ENCODE measurements at places on chromosomes 12 and 14. TPM values are rescaled to one million over a fixed set of nuclear protein-coding genes. Genes with fewer than 3 reads are reported as not detected.

OR11G2 gene
- total RNA-seq: not detected

TMPRSS12 gene
- total RNA-seq: not detected

DNAI7 gene
- 0.16 TPM for total RNA-seq

DBX2 gene
- total RNA-seq: not detected

PRB2 gene
- not detected for total RNA-seq

ITGA7 gene
- 2.2 TPM for total RNA-seq

PROX2 gene
- not detected for total RNA-seq

RHOJ gene
- total RNA-seq: not detected

YEATS4 gene
- total RNA-seq: 33.4 TPM

PLEKHD1 gene
- not detected for total RNA-seq

PLEKHA5 gene
- 6.7 TPM for total RNA-seq

KRT2 gene
- not detected for total RNA-seq

SLC10A1 gene
- total RNA-seq: not detected

LUM gene
- 0.21 TPM for total RNA-seq

AQP6 gene
- total RNA-seq: not detected

ST8SIA1 gene
- not detected for total RNA-seq

RNFT2 gene
- 2.8 TPM for total RNA-seq

RASAL1 gene
- total RNA-seq: 0.17 TPM

CMTM5 gene
- total RNA-seq: not detected

E2F7 gene
- 8.2 TPM for total RNA-seq

MAGOHB gene
- total RNA-seq: 79.8 TPM

CLEC1A gene
- not detected for total RNA-seq

NRXN3 gene
- total RNA-seq: 1.0 TPM

TSPAN19 gene
- total RNA-seq: not detected

MYH6 gene
- 0.02 TPM for total RNA-seq

MIPOL1 gene
- total RNA-seq: 3.3 TPM

TRHDE gene
- not detected for total RNA-seq

PMCH gene
- not detected for total RNA-seq

FKBP3 gene
- total RNA-seq: 120 TPM

DHH gene
- not detected for total RNA-seq

KIF5A gene
- 0.18 TPM for total RNA-seq

ETV6 gene
- 3.7 TPM for total RNA-seq

CPM gene
- total RNA-seq: 5.3 TPM

EFS gene
- total RNA-seq: not detected

RD3L gene
- total RNA-seq: not detected

SLC2A13 gene
- 4.0 TPM for total RNA-seq

AQP2 gene
- total RNA-seq: not detected

EMP1 gene
- total RNA-seq: 156 TPM

GPR135 gene
- total RNA-seq: 0.70 TPM

GPRC5A gene
- total RNA-seq: 273 TPM

LRRC10 gene
- total RNA-seq: not detected
